ENCODE measurements at places on chromosomes 6 and 20. TPM values are rescaled to one million over a fixed set of nuclear protein-coding genes. Genes with fewer than 3 reads are reported as not detected.

Gene NKX2-4
- total RNA-seq, result not detected

Gene HLA-DRA
- not detected for total RNA-seq

- peaks cover 4% of the 10 kb centered on the region for H3K27me3 ChIP-seq
- no peak overlapping the region for H3K27ac ChIP-seq
- no peak for DNase-seq
- H3K36me3 ChIP-seq, result no peaks in the 10 kb centered on the region
- no peak overlapping the region for H3K4me3 ChIP-seq
These were observed 21.6 kb upstream of the VSX1 start for GRCh38 chr20:25103526-25103925.

DNA sequence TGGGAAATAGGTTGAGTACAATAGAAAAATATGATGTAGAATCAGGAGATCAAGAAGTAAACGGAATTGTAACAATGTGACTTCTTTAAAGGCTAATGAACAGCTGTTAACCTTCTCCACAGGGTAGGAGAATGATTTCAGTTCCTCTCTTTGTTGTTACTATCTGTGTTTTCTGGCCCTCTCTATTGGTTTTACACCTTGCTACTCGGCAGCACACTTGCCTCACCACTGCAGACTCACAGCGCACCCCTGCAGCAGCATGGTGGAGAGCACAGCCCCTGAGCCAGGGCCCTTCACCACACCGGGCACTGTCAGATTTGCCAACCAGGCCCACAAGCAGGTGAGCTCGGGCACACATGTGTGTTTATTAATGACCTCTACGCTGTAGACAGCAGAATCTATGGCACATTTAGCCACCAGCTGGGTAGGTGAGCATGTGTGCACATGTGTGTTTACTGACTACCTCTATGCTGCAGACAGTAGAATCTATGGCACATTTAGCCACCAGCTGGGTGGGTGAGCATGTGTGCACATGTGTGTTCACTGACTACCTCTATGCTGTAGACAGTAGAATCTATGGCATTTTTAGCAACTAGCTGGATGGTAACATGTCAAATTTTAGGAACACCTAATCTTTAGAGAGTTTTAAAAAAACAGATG, 16.8 kb downstream of the SFT2D1 start:
- no peak for DNase-seq
- no peaks in the 10 kb centered on the region for H3K4me1 ChIP-seq
- H3K36me3 ChIP-seq, result no peaks in the 10 kb centered on the region
- H3K27me3 ChIP-seq, result no peaks in the 10 kb centered on the region
- no peak overlapping the region for H3K4me3 ChIP-seq

DNA sequence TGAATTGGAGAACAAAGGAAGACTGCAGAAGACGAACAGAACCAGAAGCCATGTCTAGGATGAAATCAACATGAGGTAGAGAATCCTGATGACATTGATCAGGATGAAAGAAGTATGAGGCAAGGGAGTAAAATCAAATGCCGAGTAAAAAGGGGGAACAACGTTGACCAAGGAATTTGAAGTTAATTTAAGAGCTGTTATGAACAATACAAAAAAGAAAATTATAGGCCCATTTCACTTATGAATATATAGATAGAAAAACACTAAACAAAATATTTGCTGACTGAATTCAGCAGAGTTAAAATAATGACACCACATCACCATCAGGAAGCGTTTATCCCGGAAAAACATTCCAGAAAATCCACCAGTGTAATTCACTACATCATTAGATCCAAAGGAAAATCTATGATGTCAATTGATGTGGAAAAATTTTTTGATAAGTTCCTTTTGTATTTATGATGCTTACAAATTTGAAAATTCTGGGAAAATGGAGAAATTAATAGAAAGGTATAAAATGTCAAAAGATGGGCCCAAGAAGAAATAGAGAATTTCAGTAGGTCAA, 8.1 kb upstream of the CCN5 start:
- no peak overlapping the region for H3K4me3 ChIP-seq
- peaks cover 8% of the 10 kb centered on the region for H3K4me1 ChIP-seq
- DNase-seq, result no peak
- no peaks in the 10 kb centered on the region for H3K36me3 ChIP-seq

GRCh38 chr6:91827151-91827550, 1240.3 kb upstream of the MAP3K7 start:
- H3K4me1 ChIP-seq, result no peaks in the 10 kb centered on the region
- H3K27me3 ChIP-seq, result no peaks in the 10 kb centered on the region
- H3K27ac ChIP-seq, result no peak overlapping the region
- no peak for DNase-seq

DNA sequence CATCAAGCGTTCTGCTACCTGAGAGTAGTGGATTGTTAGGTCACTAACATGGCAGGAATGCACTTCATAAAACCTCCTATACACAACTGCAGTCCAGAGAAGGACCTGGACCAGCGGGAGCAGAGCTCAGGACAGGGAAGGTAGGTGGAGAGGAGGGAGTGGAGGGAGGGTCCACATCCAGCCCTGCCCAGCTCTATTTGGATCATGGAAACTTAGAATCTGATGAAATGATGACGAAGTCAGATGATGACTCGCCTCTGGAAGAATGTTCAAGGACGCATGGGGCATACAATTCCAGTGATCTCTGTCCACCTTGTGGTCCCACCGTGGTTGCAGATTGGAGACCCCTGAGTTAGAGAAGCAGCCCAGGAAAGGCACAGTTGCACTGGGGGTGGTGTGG, 68.8 kb downstream of the CLIC5 start:
- no peaks in the 10 kb centered on the region for H3K36me3 ChIP-seq
- no peak for DNase-seq
- no peaks in the 10 kb centered on the region for H3K4me1 ChIP-seq

Data from PC-3 (cell line).